NCI-H1436 (cell line): ENCODE measurements at places on chromosomes 3 and 15.

DNA sequence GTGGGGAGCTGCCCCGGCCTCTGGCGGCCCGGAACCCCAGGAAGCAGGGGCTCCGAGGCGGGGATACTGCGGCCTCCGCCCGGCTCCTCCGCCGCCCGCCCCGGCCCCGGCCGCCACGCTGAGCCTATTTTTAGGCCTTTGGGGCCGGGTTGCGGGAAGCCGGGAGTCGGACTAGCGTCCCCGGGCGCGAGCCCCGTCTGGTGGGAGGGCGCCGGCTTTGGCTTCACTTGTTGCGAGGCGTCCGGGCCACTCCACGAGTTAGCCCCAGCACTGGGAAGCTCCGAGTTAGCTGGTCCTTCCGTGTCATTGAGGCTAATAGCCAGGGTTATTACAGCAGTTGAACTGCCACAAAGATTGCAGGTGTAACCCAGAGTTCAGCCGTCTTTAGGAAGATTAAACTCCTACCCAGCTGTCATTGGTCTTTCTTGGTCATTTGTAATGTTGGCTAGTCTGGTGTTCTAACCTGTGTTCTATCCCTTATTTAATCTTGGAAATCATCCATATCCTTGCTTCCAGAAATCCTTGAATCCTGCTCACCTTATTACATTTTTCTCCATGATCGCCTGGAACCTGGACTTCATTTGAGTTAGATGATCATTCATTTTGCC is 791 bp downstream of the GYG1 start:
- peak; percentile 14 for DNase-seq

GRCh38 chr15:95448531-95449229 is 881.8 kb upstream of the NR2F2 start:
- no peak for DNase-seq

DNA sequence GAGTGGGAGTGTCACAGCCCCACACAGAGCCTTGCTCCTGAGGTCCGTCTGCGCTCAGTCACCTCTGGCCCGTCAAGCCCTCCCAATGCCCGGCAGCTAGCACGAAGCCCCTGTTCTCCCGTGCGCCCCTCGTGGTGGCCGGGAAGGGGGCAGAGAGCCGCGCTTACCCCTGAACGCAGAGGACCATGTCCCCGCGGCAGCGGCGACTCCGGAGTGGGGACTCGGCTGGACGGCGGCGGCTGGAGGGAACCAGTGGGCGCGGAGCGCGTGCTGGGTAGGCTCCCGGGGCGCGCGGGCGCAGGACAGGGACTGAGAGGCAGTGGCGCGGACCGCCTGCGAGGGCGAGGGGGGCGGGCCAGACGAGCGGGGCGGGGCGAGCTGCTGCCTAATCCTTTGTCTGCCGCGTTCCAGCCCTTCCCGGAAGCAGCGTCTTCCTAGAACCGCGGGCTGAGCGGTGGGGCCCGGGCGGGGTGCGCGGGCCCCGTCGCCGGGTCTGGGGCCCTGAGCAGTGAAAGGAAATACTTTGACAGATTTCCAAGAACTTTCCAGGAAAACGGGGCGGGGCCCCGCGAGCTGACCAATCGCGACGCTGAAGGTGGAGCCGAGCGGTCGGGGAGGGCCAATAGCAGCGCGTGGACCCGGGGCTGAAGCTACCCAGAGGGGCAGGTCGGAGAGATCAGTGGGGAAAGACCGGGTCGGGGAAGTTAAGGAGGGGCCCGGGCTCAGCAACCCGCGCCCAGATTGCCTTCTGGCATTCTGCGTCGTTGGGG is at the start of gene CISH:
TSS of gene CISH (minus strand) at position 311 of the 770 bp plus-strand sequence. CDS start at position 187, 124 bp downstream.
- peak; percentile 53 for DNase-seq

GRCh38 chr3:59737241-59737640 is 687.4 kb upstream of the CFAP20DC start:
- DNase-seq, result no peak

DNA sequence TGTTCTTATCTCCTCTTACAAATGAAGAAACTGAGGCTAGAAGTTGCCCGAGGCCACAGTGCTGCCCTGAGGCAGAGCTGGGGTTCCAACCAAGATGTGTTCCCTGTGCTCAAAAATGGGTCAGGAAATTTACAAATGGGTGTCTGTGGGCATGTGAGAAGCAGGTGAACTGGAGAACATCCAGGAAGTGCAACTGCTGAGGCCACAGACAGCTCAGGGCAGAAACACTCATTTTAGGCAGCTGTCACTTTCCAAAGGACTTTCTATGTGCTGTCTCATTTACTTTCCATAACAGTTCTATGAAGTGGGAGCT is 47.2 kb upstream of the ATP2B2 start:
- no peak for DNase-seq

DNA sequence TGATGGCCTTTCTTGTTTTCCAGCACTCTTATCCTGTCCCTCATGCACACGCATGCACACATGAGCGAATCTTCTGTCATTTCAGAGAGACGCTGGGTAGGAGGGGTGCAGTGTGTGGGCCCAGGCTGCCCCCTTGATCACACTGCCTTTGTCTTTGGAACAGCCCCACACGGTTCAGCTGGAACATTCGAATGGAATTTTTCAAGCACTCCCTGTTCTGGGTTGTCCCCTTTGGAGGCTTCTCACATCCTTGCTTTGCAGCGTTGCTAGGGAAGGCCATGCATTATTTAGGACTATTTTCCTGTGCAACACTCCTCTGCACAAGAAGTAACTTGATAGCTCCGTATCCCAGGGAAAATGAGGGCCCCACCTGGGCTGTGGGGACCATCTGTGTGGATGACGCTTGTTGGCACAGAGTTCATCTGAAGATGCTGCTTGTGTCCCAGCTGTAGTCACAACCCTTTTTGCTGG is 78.4 kb downstream of the SPSB4 start:
- no peak for DNase-seq

DNA sequence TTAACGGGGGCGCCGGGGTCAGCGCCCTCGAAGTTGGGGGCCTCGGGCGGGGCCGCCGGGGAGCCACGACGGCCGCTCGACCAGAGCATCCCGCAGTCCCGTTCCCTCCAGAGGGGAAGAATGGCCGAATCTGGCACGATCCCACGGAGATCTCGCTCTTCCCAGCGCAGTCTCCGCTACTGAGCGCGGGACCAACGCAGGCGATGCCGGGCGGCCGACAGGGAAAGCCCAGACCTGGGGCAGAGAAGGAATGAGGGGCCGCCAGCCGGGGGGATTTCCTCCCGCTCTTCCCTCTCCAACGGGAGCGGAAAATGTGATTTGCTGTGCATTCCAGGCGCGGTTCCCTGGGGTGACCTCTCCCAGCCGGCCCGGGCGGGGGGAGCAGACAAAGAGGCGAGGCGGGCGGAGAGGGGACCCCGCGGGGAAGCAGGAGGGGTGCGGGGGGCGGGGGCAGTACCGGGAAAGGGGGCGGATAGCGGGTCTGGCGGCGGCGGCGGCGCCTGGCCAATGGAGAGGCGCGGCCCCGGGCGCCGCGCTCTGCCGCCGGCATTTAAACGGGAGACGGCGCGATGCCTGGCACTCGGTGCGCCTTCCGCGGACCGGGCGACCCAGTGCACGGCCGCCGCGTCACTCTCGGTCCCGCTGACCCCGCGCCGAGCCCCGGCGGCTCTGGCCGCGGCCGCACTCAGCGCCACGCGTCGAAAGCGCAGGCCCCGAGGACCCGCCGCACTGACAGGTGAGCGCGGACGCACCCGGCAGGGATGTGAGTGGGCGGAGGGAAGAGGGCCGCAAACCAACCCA is at the start of gene GREM1:
TSS of gene GREM1 (plus strand) at position 579 of the 801 bp plus-strand sequence. CDS start 12,687 bp downstream, outside the sequence.
- peak; percentile 60 for DNase-seq

DNA sequence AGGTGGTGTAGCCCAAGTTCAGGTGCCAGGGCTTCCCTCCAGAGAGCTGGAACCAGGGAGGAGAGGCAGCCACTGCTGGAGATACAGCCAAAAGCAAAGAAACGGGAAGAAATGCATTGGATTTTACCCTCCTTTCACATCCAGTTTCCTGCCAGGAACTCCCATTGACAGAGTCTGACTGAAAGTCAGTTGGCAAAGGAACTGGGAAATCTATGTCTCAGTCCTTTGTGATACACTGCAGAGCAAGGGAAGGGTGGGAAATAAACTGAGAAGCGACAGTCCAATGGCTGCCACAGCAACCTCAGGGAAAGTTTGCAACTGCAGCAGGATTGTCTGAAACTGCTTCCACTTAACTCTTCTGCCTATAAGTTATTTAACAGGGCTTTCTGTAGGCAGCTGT is 142.6 kb downstream of the SATB1 start:
- no peak for DNase-seq

GRCh38 chr3:114120211-114120610 is 58.6 kb downstream of the DRD3 start:
- DNase-seq, result no peak

- no peak for DNase-seq
Measured at GRCh38 chr3:120245386-120245785, 39.6 kb downstream of the GPR156 start.

DNA sequence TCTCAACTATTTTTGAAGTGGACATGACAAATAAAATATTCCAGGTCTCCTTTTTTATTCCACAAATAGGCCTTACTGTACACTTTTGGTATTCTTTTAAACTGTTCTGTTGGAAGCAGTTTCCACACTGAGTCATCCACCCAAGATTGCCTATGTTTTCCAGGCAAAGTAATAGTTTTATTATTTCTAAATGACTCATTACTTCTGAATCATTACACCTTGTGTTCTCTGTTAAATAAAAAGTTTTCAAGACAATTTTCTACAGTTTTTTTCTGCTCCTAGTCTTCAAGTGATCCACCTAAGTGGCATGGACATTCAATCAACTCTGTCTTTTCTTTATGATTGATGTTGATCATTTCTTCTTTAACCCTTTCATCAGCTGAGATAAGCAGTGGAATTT is 26.5 kb downstream of the PPP2R3A start:
- DNase-seq, result no peak

DNA sequence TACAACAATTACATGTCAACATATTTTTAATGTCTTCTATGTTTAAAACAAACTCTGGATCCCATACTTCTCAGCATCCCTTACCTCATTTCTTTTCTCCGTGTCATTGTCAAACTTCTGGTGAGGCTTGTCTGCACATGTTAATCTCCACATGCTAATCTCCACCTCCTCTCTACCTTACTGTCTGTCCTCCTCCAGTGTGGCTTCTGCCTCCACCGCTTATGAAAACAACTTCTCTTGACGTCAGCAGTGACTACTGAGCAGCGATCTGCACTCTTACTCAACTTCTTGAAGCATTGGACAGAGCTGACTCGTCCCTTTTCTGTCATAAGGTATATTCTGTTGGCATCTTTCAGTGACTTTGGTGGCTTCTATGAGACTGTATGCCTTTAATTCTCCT is 338.2 kb upstream of the THRB start:
- no peak for DNase-seq
